ENCODE measurements at places on chromosomes 13 and 19. TPM values are rescaled to one million over a fixed set of nuclear protein-coding genes. Genes with fewer than 3 reads are reported as not detected.

DNA sequence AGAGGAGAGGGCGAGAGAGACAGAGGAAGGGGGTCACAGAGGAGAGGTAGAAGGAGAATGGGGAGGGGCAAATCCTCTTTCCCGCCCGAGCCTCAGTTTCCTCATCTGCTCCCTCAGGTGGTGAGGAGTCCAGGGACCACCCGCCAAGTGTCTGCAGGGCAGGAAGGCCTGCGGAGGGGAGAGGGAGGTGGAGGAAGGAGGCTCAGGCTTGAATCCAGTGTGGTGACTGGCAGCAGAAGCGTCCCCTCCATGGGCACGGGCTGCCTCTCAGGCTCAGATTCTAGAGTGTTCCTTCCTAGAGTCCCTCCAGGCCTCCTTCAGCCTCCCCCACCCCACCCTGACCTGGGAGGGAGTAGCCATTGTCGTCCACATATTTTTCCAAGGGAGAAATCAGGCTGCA, 16.5 kb upstream of the GARIN5A start:
- no peak overlapping the region for H3K27ac ChIP-seq
- no peaks in the 10 kb centered on the region for H3K36me3 ChIP-seq
- H3K4me3 ChIP-seq: no peak overlapping the region
- H3K4me1 ChIP-seq: no peaks in the 10 kb centered on the region

DNA sequence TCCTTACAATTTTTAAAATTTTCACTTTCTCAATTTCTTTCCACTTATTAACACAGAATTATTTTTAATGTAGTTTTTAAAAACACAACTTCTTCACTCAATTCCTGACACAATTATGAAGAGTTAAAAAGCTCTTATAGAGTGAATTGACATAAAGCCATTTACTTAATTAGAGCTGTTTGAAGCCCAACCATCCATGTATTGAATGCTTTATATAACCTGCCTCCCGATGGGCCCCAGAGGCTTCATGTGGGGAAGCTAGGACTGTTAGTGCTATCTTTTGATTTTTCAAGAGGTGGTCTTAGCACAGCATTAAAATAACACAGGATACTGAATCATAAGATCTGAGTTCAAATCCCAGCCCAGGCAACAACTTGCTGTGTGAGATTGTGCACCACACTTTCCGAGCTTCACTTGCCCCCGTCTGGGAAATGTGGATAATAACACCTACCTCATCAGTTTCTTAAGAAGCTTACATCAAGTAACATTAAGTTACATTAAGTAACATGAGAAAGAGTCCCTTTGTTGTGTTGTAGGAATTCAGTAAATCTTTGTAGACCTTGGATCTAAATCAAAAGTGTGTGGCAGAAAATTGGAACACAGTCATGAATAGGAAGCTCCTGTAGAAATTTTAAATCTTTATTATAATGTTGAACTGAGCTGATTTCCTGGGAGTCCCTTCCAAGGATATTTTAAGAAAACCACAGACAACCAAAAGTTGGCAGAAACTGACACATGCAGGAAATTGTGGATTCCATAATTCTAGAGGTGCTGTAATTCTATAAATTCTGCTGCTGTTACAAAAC, 5.5 kb upstream of the ENOX1 start:
- H3K27ac ChIP-seq: no peak overlapping the region
- DNase-seq: peak; percentile 45
- no peaks in the 10 kb centered on the region for H3K36me3 ChIP-seq
- H3K4me3 ChIP-seq: no peak overlapping the region
- peaks cover 2% of the 10 kb centered on the region for H3K27me3 ChIP-seq
- peaks cover 3% of the 10 kb centered on the region for H3K4me1 ChIP-seq

GRCh38 chr19:32863841-32864240, 5.7 kb downstream of the SLC7A9 start:
- H3K36me3 ChIP-seq: no peaks in the 10 kb centered on the region
- H3K27ac ChIP-seq: no peak overlapping the region
- H3K4me1 ChIP-seq: no peaks in the 10 kb centered on the region

The SHISA7 gene
- total RNA-seq: 0.09 TPM

The CFD gene
- 0.65 TPM for total RNA-seq

DNA sequence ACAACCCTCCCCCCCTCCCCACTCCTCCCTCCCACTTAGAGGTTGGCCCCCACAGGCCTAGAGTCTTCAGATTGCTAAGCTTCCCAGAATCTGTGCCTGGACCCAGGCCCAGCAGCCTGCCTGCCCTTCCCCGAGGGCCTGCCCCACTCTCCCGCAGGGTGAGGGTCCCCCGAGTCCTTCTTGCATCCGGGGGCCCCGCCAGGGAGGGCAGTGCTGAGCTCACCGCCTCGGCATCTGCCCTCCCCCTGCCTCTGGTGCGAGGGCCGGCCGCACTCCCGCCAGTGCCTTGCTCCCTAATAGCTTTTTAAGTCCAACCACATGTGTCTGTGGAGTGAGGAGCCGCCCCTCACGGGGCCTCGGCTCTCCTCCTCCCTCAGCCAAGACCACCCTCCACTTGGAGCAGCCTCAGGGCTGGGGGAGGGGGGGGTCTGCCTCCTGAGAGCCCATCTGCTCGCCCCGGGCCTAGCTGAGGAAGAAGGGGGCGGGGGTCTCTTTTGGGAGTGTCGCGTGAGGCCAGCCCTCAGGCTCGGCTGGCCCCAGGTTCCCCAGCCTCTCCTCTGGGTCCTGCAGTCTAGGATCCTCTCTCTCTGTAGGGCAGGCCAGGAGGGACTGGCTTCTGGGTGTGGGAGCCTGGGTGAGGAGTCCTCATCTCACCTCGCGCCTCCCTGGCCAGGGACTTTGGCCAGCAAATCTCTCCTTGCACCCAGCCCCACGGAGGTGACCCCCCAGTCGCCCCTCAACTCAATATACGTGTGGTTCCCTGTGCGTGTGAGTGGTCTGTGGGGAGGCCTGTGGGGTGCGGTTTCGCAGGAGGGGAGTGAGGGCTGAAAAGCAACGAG, 47.2 kb downstream of the LYL1 start:
- peaks cover 81% of the 10 kb centered on the region for H3K4me1 ChIP-seq
- no peaks in the 10 kb centered on the region for H3K27me3 ChIP-seq
- H3K36me3 ChIP-seq: no peaks in the 10 kb centered on the region
- H3K27ac ChIP-seq: peak overlapping the region; percentile 98

GRCh38 chr19:771332-771785, 20.4 kb downstream of the MISP start:
- no peak overlapping the region for H3K27ac ChIP-seq
- peaks cover 5% of the 10 kb centered on the region for H3K4me1 ChIP-seq
- no peaks in the 10 kb centered on the region for H3K36me3 ChIP-seq
- H3K4me3 ChIP-seq: no peak overlapping the region

The TBXA2R gene
- 0.31 TPM for total RNA-seq

DNA sequence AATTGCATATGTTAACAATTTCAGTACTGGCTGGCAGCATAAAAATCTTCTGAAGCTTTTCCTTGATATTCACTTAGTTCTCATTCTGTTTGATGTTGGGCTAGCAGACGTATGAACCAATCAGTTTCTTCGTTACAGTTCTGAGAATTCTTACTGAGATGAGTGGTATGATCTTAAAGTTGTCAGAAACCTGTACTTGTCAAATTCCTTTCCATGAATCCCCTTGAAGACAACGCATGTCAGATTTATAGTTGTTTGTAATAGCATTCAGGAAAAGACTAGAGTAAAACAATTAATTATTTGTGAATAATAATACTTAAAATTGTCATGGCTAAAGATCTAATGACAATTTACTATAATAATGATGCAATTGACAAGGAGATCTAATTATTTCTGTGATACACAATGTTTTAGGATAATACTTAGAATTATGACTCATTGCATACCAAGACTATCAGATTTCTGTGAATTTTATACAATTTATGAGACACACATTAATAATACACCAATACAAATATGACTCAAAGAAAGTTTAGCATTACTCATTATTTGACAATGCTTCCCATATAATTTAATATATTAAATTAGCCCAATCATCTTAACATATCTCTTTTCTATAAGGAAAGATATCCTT, 447.2 kb downstream of the RFC3 start:
- no peaks in the 10 kb centered on the region for H3K36me3 ChIP-seq
- H3K27ac ChIP-seq: no peak overlapping the region
- H3K4me1 ChIP-seq: no peaks in the 10 kb centered on the region
- no peak for DNase-seq
- H3K4me3 ChIP-seq: no peak overlapping the region
- H3K27me3 ChIP-seq: no peaks in the 10 kb centered on the region

DNA sequence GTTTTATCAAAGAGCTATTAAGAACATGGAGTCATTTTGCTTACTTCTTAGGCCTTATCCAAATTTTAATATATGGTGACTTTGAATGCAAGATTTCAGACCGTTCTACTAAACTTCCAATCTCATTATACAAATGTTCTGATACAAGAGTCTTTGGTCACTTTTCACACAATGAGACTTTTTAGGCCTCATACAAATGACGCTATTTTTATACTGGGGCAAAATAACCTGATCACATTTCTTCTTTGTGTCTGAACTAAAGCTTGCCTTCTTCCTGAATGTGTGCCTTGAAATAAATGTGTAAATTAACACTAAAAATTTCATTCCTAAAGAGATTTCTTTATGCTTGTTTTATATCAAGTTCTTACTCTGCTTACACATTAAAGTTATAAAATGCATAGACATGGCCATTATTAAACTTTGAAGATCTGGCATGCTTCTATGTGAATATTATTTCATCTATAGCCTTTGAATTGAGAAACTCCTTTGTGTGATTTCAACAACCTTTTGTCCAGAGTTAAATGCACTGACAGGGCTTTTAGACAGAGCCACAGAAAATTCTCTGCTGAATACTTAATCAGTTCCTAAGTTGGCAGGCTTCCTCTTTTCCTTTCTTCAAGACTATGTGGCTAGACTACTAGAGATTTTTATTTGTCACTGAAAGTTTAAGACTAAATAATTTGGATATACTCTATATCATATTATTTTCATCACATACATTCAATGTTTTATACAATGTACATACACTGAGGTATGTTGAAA, 86.1 kb downstream of the EDNRB start:
- DNase-seq: peak; percentile 26
- no peak overlapping the region for H3K27ac ChIP-seq
- H3K27me3 ChIP-seq: no peaks in the 10 kb centered on the region

The CACNA1A gene
- total RNA-seq: 9.4 TPM

GRCh38 chr13:75549262-75550158, at the start of gene UCHL3:
Gene UCHL3, plus strand, starts transcription at chr13:75549791. Its CDS starts 30 bp downstream, at chr13:75549821.
- H3K4me3 ChIP-seq: peak within 1 kb of the TSS; percentile 95
- H3K4me1 ChIP-seq: no peaks in the 10 kb centered on the region
- no peaks in the 10 kb centered on the region for H3K27me3 ChIP-seq
- peak within 1 kb of the TSS; percentile 96 for H3K27ac ChIP-seq
- peaks cover 9% of the 10 kb centered on the region for H3K36me3 ChIP-seq

DNA sequence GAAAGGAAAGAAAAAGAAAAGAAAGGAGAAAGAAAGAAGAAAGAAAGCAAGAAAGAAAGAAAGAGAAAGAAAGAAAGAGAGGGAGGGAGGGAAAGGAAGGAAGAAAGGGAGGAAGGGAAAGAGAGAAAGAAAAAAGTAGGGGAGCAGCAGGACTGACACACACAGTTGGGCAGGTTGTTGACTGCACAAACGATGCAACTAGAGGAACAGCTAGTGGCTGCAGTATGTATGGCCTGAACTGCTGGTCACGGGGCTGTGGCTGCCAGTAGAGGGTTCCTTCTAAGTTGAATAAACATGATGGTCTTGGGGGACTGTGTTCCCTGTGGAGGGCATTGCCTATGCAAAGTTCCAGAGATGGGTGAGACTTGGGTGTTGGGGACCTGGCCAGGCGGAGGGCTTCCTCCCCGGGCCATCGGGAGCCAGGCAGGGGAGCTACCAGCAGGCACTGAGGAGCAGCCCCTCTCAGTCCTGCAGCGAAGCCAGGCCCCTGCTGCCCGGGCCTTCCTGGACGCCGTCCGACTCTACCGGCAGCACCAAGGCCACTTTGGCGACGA, 16.7 kb upstream of the COLGALT1 start:
- peaks cover 7% of the 10 kb centered on the region for H3K4me1 ChIP-seq
- H3K27me3 ChIP-seq: peaks cover 3% of the 10 kb centered on the region
- peak overlapping the region; percentile 49 for H3K4me3 ChIP-seq
- H3K36me3 ChIP-seq: no peaks in the 10 kb centered on the region
- DNase-seq: no peak

DNA sequence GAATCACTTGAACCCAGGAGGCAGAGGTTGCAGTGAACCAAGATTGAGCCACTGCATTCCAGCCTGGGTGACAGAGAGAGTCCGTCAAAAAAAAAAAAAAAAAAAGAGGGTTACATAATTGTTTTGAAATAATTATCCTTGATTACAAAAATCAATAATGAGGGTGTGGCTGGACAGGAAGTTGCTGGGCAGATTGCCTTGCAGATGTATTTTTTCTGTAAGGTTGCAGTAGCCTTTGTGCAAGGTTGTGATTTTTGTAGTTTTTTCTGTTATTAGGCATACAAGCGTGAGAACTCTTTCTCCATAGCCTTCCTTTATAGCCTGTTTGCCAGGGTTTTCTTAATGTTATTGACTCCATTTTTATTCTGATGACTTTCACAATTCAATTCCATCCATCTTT, 40.7 kb upstream of the SIN3B start:
- DNase-seq: no peak
- no peak overlapping the region for H3K27ac ChIP-seq
- H3K27me3 ChIP-seq: no peaks in the 10 kb centered on the region
- no peaks in the 10 kb centered on the region for H3K36me3 ChIP-seq

The ERICH4 gene
- total RNA-seq: not detected

GRCh38 chr19:15463861-15464371, 428 bp downstream of the RASAL3 start:
- DNase-seq: no peak
- H3K36me3 ChIP-seq: no peaks in the 10 kb centered on the region
- no peak overlapping the region for H3K27ac ChIP-seq

DNA sequence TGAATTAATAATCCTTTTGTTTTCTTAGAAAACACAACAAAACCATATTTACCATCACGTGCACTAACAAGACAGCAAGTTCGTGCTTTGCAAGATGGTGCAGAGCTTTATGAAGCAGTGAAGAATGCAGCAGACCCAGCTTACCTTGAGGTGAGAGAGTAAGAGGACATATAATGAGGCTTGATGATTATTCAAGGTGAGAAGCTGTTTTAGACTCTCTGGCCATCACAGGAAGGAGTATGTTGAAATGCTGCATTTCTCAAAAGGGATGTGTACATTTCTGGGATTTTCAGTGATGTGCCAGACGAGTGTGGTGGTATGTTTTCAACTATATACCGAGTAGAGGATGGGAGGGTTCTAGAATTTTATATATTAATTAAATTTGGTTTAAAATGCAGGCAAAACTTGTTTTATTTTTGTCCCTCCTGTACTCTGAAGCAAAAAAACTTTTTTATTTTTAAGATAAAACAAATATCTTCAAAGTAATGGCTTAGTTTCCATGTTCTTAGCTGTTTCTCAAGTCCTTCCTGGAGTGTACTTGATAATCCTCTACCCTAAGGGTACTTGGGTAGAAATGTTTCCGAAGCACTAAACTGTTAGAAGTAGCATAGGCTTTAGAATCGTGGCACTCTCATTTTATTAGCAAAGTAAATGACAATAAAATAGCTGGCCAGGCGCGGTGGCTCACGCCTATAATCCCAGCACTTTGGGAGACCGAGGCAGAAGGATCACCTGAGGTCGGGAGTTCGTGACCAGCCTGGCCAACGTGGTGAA, 51.1 kb downstream of the N4BP2L1 start:
- no peak overlapping the region for H3K27ac ChIP-seq
- H3K36me3 ChIP-seq: no peaks in the 10 kb centered on the region
- H3K4me3 ChIP-seq: no peak overlapping the region

- no peaks in the 10 kb centered on the region for H3K27me3 ChIP-seq
- H3K27ac ChIP-seq: peak overlapping the region; percentile 69
- peaks cover 25% of the 10 kb centered on the region for H3K4me1 ChIP-seq
- no peaks in the 10 kb centered on the region for H3K36me3 ChIP-seq
- H3K4me3 ChIP-seq: peak overlapping the region; percentile 96
Observed at GRCh38 chr19:39845584-39845932, 621 bp downstream of the FBL start.

The UCHL3 gene
- 58.0 TPM for total RNA-seq

Data from astrocyte (in vitro differentiated cells and primary cell).